Eye (tissue), 1 donor: ENCODE measurements at places on chromosomes 6 and 20.
A peak's percentile ranks its signal among the peaks of the same experiment; 100 is the strongest.

- no peak for DNase-seq
Observed at GRCh38 chr20:8865636-8866035, 203.3 kb upstream of the PLCB4 start.

GRCh38 chr6:14910692-14911547 lies 334.9 kb upstream of the JARID2 start:
- DNase-seq, result no peak

DNA sequence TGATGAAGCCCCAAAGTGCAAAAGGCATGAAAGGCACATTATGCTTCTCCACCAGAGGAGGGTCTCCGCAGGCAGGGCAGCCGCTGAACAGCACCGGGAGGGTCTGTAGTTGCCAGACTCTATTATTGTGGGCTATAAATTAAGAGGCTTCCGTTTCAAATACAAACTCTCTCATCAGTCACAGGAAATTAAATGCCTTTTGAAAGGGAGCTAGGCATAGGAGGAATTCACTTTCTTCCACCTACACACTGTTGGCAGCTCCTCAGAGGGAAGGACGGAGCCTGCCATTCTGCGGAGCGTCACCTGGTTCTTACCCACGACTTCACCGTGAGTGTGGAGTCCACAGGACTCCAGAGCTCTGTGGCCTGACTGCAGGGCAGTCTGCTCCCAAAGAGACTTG lies 140.8 kb upstream of the AGPAT4 start:
- no peak for DNase-seq

DNA sequence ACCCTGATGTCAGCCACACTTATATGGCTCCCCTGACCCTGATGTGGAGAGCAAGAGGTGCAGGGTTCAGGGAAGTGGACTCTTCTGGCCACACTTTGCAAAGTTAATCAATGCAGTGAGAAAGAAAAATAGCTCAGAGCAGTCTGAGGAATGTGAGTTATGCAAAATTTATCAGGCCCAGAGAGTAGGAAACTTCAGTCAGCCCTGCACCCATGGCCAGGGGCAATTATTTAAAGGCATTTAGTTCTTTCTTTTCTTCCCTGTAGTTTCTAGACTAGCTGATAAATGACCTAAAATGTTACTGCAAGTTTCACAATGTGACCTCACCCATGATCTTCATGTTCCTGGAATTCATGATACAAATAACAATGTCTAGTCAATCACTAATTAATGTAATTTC lies 143.7 kb upstream of the GGTLC1 start:
- no peak for DNase-seq

GRCh38 chr6:121951918-121952379 lies 447.5 kb upstream of the HSF2 start:
- DNase-seq, result peak; percentile 7

DNA sequence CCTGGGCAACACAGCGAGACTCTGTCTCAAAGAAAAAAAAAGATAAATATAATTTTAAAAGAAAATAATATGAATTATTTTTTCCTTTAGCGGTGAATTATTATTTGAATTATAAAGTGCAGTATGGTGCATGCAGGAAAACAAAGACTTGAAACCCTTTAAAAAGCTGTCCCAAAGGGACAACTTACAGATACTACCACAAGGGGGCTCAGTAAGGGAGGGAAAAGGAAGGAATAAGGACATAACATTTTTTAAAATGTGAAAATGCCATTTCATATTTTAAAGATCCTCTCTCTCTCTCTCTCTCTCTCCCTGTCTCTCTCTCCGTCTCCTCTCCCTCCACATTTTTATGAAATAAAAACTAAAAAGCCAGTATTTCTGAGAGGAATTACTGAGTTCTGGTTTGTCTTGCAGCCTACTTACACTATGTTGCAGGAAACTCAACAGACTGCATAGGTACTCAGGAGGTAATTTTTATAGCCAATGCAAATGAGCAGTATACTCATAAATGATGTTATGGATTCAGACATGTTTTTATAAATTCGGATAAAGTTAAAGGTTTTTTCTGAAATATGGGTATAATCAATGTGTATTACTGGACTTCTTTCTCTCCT lies 455.0 kb upstream of the GJE1 start:
- DNase-seq, result peak; percentile 48

- no peak for DNase-seq
Observed at GRCh38 chr20:16187956-16188616, 385.2 kb downstream of the KIF16B start.

- DNase-seq, result no peak
Observed at GRCh38 chr20:63290136-63290676, 2.8 kb upstream of the COL20A1 start.

- no peak for DNase-seq
Observed at GRCh38 chr6:116011520-116011919, 49.2 kb downstream of the FRK start.

DNA sequence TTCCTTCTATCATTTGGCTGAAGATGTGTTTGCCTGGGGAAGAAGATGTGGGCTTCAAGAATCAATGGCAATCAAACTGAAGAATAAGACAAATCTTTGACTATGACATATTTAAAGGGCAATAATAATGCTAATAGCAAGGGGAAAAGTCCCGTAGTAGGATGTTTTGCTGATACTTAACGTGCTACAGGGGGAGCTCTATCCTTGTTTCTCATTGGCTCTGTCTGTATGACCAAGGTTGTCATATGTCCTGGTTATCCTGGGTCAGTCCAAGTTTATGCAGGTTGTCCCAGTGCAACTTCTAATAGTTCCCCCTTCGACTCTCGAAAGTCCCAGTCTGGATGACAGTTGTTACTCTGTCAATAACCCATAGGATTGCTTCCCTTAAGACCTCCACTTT lies 321.3 kb downstream of the DHX35 start:
- DNase-seq, result no peak

- no peak for DNase-seq
Observed at GRCh38 chr6:155861821-155862220, 406.2 kb upstream of the NOX3 start.
